ENCODE measurements at places on chromosomes 7 and 10.

- peak; percentile 59 for DNase-seq
Observed at GRCh38 chr10:84818961-84819360, 490.6 kb downstream of the CCSER2 start.

DNA sequence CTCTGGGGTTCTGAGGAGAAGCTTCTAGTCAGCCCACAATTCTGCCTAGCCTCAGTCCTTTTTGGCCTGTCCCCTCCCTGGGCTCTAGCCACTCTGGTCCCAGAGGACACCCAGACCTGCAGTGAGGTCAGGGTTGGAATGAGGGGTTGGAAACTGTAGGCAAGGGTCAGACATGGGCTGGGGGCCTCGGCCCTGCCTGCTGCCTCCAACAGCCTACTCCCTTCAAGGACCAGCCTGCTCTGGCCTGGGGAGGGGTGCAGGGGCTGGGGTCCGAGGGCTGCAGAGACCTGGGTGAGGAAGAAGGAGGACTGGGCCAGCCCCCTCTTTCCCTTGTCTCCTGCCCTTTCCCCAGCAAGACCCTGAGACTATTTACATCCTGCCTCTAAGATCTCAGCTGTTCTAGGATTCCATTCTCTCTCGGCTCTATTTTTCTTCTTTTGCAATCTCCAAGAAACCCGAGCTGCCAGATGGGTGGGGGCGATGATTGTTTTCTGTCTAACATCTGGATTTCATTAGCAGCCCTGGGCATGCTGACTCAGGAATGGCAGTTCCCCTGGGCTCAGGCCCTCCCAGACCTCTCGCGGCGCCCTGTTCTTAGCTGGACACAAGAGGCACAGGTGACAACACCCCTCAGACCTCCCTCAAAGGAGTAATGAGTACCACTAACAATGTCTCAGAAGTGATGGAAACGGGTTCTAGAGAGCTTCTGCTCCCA, 23.1 kb downstream of the ZCCHC24 start:
- no peak for DNase-seq

GRCh38 chr7:121610243-121610642, 214.1 kb upstream of the FAM3C start:
- DNase-seq, result no peak

- no peak for DNase-seq
Observed at GRCh38 chr7:17743316-17743715, 197.0 kb downstream of the SNX13 start.

- DNase-seq, result no peak
Observed at GRCh38 chr10:14543046-14543903, 212.6 kb upstream of the FRMD4A start.

GRCh38 chr7:15925608-15926007, 239.1 kb upstream of the MEOX2 start:
- DNase-seq, result no peak

DNA sequence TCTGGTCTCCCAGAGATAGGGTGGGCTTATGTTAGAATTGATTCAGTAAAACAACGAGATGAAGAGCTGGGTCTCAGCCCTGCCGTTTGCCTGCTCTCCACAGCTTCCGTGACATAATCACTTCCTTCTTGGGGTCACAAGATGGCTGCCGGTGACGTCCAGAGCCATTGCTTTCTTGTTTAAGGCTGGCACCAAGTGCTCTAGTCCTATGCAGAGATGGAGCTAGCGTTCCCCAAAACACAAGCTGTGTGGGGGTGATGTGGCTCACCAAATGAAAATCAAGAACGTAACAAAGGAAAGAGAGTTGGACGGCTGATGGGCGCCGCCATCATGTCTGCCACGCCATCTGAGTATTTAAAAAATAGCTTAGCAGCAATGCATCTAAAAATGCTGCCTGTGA, 296.1 kb downstream of the CAMK1D start:
- DNase-seq, result no peak

- no peak for DNase-seq
Observed at GRCh38 chr7:151322906-151323305, 18.7 kb upstream of the NUB1 start.

- DNase-seq, result no peak
Observed at GRCh38 chr7:135888740-135889139, 88.4 kb downstream of the MTPN start.

DNA sequence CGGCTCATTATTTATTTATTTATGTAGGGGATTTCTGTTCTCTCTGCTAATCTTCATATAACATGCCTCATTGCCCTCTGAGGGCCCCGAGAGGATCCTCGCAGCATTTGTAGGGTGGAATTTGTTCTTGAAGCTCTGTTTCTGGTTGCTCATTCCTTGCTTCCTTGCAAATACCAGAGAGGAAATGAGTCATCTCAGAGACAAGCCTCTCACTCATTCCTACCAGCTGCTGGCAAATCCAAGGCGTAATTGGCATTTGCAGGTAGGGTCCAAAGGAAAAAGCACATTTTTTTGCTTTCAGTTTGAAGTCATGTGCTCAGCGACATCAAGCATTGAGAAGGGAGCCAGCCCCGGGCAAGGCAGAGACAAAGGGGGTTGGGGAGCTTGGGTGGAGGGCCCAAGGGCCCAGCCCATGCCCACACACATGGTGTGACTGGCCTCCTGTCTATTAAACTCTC, 501.6 kb downstream of the GALNT17 start:
- no peak for DNase-seq

DNA sequence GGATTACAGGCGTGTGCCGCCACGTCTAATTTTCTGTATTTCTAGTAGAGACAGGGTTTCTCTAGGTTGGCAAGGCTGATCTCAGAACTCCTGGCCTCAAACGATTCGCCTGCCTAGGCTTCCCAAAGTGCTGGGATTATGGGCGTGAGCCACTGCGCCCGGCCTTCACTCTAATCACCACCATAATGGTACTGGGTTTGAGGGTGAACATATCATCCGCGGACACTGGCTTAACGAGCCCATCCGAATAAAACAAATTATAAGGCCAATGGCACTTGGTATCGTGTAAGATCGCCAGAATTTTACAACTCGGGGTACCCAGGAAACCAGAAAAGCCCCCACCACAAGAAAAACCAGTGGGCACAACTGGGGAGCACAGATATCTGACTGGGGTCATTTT, 580 bp downstream of the FAM200A start:
- DNase-seq, result peak; percentile 11

DNA sequence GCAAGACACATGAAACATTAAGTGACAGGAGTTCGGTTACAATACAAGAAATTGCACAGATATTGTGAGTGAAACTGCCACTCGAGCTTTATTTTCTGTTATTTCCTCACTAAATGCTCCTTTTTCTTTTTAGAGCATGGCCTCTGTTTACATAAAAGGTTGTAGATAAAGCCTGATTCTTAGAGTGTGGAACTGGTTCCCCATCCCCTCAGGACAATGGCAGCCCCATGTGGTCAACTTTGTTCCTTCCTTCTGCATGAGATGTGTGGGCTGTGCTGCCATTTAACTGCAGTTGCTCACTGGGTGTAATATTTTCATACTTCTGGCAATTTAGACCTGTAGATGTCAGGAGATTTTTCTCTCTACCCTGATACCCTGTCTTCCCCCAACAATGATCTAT, 70.2 kb downstream of the LRGUK start:
- no peak for DNase-seq

DNA sequence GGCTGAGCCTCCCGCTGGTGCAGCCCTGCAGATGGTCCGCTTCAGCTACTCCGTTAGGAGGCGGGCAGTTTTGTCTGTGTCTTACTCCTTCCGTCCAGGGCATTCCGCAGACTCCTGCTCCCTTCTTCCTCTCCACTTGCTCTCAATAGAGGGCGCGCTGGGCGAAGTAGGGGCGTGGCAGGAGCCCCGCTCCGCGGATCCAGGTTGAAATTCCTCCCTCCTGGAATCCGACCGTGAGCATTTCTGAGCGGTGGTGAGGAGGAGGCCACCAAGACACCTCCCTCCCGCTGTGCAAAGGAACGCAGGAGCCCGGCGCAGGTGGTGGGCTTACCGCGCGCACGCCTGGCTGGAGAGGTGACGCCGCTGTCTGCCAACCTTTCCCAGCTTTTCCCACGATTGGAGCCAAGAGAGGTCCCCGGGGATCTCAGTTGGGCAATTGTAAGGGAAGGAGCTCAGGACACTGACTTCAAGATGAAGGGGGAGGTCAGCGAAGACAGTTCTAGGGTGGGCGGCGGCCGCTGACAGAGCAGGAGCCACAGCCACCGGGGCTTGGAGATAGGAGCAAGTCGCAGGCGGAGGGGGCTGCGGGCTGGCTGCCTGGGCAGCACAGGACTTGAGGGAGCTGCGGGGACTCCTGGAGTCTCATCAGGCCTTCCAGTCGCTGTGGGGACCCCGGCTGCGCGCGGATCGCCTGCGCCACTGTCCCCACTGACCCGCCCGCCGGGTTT, 1011.3 kb downstream of the XPNPEP1 start:
- DNase-seq, result peak; percentile 91

GRCh38 chr7:55249332-55249731, 115.8 kb upstream of the LANCL2 start:
- no peak for DNase-seq

DNA sequence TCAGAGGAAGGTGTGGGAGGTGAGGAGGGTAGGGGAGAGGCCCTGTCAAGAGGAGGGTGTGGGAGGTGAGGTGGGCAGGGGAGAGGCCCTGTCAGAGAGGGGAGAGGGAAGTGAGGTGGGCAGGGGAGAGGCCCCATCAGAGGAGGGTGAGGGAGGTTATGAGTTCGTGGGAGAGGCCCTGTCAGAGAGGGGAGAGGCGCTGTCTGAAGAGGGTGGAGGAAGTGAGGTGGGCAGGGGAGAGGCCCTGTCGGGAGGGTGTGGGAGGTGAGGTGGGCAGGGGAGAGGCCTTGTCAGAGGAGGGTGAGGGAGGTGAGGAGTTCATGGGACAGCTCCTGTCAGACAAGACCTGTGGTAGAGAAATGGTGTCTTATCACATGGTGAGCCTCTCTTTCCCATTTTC, 74.4 kb downstream of the INPP5A start:
- no peak for DNase-seq

DNA sequence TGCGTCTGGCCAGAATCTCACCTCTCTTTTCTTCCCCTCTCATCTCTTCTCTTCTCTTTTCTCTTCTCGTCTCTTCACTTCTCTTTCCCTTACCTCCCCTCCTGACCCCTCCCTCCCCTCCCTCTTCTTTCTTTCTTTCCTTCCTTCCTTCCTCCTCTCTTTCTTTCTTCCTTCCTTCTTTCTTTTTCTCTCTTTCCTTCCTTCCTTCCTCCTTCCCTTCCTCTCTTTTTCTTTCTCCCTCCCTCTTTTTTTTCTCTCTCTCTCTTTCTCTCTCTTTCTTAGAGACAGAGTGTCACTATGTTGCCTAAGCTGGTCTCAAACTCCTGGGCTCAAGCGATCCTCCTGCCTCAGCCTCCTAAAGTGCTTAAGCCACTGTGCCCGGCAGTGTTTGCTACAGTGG, 4.6 kb upstream of the GTF2IRD1 start:
- DNase-seq, result no peak

- no peak for DNase-seq
Observed at GRCh38 chr7:8210845-8211724, 50.9 kb downstream of the ICA1 start.

GRCh38 chr10:77788496-77789010, 138.0 kb downstream of the DLG5 start:
- no peak for DNase-seq
